Activated CD4-positive, alpha-beta T cell treated with anti-CD3 and anti-CD28 coated beads, Interleukin-2, amount 50 U/mL, for 4 hours (primary cell): ENCODE measurements at places on chromosomes 11 and 22.

DNA sequence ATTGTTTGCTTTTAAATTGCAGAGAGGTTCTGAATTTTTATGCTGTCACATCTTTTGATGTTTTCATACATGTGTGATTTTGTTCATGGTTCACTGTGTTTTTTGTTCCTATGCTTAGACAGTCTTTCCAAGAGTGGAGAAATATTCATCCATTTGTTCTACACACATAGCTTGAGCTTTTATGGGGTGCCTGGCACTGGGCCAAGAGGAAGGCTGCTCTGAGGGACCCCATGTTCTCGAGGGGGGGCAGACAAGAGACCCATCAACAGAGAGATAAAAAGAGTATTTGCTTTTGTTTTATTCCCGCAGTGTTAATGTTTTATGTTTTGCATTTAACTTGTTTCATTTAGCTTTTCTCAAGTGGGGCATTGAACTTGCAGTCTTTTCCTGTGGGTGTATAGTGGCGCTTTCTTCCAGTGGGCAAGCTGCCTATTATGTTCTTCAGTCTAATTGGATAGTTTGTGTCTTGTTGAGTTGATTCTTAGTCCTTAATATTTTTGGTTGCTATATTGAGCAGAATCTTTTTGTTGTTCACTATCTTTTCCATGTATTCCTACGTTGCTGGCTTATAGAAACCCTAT lies 57.7 kb downstream of the CABIN1 start:
- DNase-seq, result no peak

- no peak for DNase-seq
Measured at GRCh38 chr22:22953791-22954190, 66.2 kb downstream of the IGLL5 start.

GRCh38 chr11:75352588-75353206 lies 1.2 kb upstream of the ARRB1 start:
- DNase-seq, result no peak

DNA sequence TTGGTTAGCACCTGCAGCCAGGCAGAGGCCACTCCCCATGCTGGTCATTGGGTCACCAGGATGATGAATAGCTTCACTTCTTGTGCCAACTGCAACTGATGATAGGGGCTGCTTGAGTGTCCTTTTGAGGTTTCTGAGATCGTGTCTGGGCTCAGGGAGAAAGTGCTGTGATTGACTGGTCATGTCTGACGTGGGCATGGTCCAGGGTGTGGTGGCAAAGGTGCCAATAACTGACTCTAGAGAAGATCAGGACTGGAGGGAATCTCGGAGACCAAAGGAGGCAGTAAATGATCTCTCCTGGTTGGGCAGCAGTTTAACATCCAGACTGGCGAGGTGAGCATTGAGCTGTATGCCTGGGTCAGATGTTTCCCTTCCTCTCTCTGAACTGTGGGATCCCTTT lies 10.0 kb upstream of the SLC22A6 start:
- DNase-seq, result no peak

- no peak for DNase-seq
Measured at GRCh38 chr11:119157063-119157462, 8.2 kb downstream of the ABCG4 start.
